ENCODE measurements at places on chromosomes 6 and 20.

DNA sequence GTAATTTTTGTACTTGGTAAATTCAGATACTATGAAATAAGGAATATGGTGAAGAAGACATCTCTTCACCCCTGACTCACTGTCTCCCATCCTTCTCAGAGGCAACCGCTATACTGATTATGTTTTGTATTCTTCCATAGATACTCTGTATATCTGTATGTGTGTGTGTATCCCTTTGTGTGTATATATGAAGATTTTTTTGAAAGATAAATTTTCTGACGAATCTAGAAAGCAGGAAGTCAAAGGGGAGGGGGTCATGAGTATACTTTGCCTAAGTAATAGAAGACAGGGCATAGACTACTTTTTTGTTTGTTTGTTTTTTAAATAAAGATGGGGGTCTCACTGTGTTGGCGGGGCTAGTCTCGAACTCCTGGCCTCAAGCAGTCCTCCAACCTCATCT is 48.2 kb downstream of the TOP1 start:
- DNase-seq: no peak

- no peak for DNase-seq
Observed at GRCh38 chr6:64483956-64484499, 848.4 kb downstream of the PHF3 start.

GRCh38 chr6:4728926-4729325 is 47.3 kb upstream of the CDYL start:
- DNase-seq: no peak

DNA sequence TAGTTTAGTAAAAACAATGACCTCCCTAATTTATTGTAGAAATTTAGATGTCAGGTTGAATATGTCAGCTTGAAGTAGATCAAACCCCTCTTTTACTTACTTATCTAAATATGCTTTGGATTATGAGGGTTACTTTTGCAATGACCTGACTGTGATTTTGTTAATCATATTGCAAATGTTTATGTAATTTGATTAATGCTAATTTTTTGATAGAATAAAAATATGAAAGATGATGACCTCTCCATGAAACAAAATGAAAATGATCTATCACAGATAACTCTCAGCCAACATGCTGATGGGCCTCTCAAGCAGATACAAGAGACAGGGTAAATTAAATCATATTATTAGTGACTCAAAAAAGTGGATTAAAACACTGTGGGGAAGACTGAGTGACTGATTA is 131.0 kb downstream of the CEP57L1 start:
- DNase-seq: no peak

DNA sequence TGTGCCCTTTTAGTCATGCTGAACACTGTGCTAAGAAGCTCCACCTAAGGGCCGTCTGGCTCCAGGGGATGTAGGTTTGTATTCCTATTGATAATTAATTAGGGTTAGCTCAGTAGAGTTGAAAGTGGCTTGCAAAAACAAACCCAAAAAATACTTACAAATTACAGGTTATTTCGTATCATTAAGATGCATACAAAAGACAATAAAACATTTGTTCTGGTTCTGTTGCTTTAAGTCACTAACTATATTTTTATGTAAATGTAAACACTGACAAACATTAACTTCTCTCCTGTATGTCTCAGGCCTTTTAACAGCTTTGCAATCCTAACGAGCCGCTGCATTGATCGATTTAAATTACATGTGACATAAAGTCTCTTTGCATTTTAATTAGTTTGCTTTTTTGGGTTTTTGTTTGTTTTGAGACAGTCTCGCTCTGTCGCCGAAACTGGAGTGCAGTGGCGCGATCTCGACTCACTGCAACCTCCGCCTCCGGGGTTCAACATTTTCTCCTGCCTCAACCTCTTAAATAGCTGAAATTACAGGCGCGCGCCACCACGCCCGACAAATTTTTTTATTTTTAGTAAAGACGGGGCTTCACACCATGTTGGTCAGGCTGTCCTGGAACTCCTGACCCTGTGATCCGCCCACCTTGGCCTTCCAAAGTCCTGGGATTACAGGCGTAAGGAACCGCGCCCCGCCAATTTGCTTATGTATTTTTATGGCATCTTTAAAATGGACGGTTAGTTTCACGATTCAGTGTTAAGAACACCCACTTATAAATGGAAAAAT is 110.9 kb downstream of the HFE start:
- DNase-seq: peak; percentile 74

- DNase-seq: no peak
Observed at GRCh38 chr6:111624401-111625098, 18.9 kb upstream of the TRAF3IP2 start.

GRCh38 chr20:24863356-24863755 is 85.7 kb upstream of the CST7 start:
- DNase-seq: no peak

DNA sequence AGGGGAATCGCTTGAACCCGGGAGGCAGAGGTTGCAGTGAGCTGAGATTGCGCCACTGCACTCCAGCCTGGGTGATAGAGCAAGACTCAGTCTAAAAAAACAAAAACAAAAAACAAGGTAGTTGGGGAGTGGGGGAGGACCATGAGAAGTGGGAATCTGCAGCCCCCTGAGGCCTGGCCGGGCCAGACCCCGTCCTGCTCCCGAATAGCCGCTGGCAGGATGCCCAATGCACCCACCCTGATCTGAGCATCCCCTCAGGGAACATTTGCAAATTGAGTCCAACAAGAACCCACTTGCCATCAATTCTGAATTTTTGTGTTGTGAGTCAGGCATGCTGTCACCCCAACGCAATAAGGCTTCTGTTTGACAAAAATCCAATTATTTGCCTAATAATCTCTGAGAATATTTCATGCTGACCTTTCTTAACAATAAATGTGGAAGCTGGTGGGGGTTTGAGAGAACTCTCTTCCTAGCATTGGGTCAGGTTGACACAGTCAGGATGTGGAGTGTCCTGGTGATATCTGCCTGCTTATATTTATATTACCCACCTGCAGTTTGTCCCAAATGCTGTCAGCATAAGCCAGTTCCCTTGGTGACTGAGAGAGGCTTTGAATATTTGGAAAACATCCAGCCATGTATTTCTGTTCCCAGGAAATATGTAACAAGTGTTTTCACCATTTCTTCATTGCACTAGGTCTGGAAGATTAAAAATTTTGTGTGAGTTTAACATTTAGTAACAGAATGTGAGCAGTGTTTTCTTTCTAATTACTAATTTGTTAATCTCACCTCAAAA is 28.4 kb upstream of the FRMD1 start:
- DNase-seq: no peak

DNA sequence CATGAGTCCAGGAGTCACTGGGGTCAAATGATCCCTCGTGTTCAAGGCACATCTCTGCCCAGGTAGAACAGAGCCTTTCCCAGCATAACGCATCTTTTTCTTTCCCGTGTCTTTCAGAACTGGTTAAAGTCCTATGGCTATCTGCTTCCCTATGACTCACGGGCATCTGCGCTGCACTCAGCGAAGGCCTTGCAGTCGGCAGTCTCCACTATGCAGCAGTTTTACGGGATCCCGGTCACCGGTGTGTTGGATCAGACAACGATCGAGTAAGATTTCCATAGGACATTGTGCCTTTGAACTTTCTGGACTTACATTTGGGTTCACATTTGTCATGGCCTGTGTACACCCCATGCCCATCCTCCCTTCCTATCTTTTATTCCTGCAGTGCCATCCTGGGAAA is 20.2 kb downstream of the MMP24 start:
- DNase-seq: no peak

- no peak for DNase-seq
Observed at GRCh38 chr20:10356628-10357027, 77.4 kb downstream of the MKKS start.

- no peak for DNase-seq
Observed at GRCh38 chr20:54502179-54502578, 26.8 kb downstream of the DOK5 start.

GRCh38 chr6:134065706-134066105 is 13.3 kb upstream of the SLC2A12 start:
- DNase-seq: peak; percentile 26

GRCh38 chr6:69097948-69098347 is 462.9 kb downstream of the ADGRB3 start:
- DNase-seq: no peak

DNA sequence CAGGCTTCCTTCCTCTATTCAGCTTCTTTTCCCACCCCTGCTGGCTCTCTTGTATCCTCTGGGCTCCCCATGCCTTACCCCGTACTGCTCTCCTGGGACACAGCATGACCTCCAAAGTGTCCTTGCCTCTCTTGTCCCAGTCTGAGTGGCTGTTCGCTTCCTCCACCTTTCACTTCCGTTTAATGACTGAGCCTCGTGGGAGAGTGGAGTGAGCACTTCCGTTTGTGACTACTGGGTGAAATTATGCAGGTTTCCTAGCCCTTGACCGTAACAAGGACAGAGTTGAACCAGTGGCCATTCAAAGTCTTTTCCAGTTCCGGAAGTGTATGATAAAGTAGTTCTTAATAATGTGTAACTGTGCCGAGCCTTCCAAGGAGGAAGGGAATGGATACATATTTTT is 109.2 kb downstream of the ARID1B start:
- peak; percentile 8 for DNase-seq

- no peak for DNase-seq
Observed at GRCh38 chr6:45533386-45533785, 155.7 kb upstream of the SUPT3H start.

DNA sequence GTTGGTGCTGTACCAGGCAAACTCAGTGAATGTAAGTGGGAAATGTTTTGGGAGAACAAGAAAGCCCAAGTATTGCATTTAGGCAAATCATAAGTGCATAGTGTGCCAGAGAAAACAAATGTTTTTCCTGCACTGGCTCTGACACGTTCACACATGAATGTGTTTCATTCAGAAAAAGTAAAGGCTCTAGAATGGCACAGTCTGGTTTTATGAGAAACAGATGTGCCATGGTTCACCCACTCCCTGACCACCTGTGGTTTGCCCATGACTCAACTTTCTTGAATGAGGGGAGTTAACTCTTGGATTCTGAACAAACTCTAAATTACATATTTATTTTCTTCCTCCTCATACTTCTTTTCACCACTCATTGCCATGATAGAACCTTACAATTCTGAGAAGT is 126.9 kb downstream of the KCNQ5 start:
- DNase-seq: peak; percentile 20

- no peak for DNase-seq
Observed at GRCh38 chr6:95288251-95288650, 289.1 kb upstream of the MANEA start.

DNA sequence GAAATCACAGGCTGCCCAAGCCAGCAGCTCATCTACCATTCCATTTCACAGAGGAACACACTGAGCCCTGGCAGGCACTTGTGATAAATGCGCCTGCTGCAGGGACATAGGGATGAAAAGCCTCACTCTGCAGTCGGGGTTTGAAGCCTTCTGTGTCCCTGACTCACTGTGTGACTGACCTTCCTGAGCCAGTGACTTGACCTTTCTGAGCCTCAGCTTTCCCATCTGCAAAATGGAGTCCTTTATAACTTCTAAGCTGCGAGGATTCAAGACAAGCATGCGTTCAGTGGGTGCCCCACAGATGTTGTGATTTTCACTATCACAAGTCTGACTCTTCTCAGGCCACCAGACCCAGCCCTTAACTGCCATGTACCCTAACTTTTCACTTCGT is 5.5 kb downstream of the TGM2 start:
- DNase-seq: no peak

DNA sequence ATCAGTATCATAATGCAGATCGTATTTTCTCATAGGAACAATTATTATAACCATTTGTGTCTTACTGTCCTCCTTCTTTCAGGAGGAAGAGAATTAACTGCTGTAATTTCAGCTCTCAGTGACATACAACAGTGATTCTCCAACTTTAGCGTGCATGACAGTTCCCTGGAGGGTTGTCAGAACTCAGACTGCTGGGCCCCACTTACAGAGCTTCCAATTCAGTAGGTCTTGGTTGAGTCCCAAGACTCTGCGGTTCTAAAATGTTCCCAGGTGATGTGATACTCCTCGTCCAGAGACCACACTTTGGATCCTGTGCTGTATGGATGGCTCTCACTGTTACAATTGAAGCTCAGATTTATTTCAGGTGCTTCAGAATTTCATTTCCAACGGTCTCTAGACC is 72.8 kb downstream of the CAP2 start:
- no peak for DNase-seq

DNA sequence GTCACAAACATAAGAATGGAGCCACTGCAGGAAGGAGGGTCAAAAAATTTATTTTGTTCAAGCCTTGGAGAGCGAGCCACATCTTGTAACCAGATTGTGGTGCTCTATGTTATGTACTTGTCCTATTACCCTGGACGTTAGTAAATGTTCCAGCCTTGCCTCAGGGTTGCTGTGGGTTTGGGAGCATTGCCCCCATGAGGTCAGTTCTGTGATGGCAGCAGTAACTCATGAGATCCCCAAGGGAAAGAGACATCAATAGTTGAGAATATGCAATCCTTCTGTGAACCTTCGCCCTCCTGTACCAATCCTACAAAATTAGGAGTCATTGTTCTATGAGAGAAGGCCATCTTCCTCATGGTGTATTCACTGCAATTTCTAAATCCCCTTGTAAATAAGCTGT is 16.4 kb upstream of the CFAP206 start:
- DNase-seq: peak; percentile 2

- DNase-seq: no peak
Observed at GRCh38 chr6:1865585-1865984, 255.9 kb downstream of the FOXC1 start.

GRCh38 chr6:33211666-33212422 is 3.5 kb downstream of the RING1 start:
- DNase-seq: no peak

DNA sequence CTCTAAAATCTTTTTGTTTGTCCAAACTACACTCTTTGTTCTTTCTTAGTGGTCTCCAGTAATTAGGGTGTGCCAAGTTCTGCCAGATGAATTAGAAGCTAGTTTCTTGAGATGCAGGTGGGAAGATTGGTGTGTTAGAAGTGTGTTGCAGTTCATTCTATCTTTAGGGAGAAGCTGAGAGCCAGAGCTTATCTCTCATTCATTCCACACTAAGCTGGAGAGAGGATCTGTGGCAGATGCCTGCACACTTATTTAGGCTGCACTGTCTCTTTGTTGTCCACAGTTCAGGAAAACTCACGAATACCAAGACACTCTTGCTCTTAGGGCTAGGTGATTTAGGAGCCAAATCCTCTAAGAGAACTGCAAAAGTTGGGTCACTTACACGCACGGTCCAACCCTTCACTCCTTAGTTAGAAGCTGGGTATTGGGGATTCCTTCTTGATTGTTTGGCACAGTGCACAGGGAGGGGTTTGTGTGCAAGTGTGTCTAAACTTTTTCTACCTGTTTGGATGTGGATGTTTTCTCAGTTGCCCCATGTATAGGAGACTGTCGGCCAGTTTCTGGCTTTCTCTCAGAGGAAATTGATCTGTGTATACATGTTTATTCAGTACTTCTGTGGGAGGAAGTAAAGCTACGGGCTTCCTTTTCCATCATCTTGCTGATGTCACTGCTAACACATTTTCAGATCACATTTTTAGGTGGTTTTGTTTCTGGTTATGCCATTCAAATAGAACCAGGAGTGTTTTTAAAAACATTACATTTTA is 49.5 kb downstream of the SMAP1 start:
- DNase-seq: peak; percentile 51

- DNase-seq: peak; percentile 54
Observed at GRCh38 chr6:12637960-12638641, 78.5 kb upstream of the PHACTR1 start.

DNA sequence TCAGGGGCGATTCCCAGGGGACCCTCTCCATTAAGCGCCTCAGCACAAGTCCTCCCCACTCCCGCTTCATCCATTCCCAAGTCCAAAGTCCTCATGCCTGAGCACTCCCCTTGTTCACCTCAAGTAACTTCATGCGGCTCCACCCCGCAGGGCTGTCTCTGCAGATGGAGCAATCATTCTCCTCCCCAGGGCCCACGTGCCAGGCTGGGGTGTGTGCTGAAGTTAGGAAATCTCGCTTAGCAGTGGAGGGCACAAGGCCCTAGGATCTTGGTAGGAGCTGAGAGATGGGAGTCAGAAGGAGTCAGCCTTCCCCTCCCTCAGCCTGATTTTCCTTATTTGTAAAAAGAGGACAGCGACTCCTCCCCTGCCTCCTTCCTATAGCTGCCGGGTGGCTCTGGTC is 3.5 kb downstream of the TGM3 start:
- no peak for DNase-seq
